ENCODE measurements at places on chromosomes 6 and 20.

DNA sequence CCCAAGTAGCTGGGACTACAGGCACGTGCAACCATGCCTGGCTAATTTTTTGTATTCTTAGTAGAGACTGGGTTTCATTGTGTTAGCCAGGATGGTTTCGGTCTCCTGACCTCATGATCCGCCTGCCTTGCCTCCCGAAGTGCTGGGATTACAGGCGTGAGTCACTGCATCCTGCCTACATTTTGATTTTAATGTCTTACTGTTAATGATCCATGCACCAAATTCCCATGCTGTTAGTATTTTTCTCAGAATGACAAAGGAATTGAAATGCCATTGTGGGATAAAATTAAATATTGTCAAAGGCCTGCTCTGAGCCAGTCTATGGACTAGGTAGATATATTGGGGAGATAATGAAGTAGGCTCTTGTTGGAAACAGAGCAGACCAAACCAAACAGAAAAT, 28.2 kb downstream of the CBFA2T2 start:
- no peak for DNase-seq

GRCh38 chr6:150413781-150414281, 45.0 kb downstream of the IYD start:
- DNase-seq = no peak

- no peak for DNase-seq
Measured at GRCh38 chr20:47233333-47234188, 122.9 kb downstream of the ZMYND8 start.

DNA sequence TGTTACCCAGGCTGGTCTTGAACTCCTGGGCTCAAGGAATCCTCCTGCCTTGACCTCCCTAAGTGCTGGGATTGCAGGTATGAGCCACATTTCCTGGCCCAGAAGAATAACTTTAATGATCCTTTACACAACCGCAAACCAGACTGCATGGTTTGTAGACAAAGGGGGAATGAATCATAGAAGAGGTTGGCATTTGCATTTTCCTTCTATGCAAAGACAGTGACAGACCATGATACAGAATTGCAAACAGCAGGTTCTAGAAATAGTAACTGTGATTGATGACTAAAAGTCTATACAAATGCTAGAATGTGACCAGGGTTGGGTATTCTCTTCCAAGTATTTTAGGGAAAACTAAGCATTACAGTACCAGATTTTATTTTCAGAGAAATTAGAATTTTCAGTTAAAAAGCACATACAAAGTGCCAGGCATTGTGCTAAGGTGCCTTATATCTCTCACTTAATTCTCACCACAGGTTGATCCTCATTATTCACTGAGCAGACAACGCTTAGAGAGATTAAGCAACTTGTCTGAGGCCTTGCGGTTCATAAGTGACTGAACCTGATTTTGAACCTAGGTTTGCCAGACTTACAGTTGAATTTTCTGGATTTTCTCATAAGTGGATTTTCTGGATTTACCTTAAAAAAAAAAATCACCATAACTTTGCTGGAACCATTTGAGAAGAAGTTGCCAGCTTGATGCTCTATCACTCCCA, 146.6 kb downstream of the ZFAND3 start:
- no peak for DNase-seq
